ENCODE measurements at places on chromosomes 6 and 20.

DNA sequence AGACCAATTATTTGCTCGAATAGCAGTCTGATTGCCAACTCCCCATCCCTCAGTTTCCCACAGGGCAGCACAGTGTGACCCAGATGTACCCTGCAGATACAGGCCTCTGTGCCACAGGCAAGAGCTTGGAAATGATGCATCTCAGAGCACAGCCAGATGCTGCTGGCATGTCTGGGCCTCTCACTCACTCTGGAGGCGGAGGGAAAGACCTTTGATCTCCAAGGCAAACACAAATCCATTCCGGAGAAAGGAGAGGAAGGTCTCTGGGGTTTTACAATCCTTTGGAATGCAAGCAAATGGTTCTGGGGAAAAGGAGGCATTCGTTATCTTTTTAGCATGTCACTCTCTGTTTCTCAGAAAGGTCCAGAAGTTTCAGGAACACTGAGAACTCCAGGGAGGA lies 74.2 kb downstream of the RIOK1 start:
- DNase-seq, result no peak

DNA sequence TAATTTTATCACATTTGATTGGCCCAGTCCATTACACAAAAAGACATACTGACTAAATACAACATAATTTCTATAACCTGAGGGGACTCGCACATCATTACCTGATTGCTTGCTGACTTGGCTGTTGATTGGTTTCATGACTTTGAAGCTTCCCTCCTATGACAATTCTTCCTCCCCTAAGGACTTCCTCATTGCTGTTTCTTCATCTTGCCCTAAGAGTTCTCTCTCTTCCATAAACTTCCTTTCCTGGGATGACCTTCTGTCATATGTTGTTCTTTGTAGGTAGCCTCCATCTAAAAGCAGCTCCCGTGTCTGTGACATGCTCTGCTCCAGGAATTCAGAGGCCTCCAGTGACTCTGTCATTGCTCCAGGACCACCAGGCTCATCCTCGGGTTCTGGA lies 22.6 kb downstream of the RSPH3 start:
- DNase-seq, result no peak

DNA sequence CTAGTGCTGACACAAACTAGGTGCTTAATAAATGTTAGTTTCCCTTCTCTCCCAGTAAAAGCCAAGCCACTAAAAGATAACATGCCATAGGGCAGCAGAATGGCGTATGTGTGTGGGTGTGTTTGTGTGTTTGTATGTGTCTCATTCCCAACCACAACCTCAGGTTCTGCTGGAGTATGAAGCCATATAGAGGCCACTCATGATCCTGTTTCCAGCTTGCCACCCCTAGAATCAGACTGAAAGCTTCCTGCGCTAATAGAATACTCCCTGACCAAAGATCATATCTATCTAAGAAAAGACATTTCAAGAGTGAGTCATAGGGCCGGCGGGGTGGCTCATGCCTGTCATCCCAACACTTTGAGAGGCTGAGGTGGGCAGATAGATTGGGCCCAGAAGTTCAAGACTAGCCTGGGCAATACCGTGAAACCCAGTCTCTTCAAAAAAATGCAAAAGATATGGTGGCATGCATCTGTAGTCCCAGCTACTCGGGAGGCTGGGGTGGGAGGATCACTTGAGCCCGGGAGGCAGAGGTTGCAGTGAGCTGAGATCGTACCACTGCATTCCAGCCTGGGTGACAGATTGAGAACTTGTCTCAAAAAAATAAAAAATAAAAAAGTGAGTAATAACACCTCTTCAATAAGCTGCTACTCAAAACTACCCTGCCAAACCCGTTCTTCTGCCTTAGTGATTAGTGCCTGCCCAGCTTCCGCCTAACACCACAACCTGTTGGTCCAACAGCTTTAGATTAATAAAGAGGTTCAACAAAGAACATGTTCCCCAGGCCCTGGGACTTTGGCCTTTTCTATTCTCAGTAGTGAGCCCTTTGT lies 11.8 kb upstream of the SNRPC start:
- DNase-seq, result peak; percentile 11

DNA sequence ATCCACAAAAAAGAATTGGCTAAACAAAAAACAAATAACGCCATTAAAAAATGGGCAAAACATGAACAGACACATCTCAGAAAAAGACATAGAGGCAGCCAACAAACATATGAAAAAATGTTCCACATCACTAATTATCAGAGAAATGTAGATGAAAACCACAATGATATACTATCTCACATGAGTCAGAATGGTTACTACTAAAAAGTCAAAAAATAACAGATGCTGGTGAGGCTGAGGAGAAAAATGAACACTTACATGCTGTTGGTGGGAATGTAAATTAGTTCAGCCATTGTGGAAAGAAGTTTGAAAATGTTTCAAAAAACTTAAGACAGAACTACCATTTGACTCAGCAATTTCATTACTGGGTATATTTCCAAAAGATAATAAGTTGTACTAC lies 430.1 kb upstream of the JAG1 start:
- DNase-seq, result no peak

DNA sequence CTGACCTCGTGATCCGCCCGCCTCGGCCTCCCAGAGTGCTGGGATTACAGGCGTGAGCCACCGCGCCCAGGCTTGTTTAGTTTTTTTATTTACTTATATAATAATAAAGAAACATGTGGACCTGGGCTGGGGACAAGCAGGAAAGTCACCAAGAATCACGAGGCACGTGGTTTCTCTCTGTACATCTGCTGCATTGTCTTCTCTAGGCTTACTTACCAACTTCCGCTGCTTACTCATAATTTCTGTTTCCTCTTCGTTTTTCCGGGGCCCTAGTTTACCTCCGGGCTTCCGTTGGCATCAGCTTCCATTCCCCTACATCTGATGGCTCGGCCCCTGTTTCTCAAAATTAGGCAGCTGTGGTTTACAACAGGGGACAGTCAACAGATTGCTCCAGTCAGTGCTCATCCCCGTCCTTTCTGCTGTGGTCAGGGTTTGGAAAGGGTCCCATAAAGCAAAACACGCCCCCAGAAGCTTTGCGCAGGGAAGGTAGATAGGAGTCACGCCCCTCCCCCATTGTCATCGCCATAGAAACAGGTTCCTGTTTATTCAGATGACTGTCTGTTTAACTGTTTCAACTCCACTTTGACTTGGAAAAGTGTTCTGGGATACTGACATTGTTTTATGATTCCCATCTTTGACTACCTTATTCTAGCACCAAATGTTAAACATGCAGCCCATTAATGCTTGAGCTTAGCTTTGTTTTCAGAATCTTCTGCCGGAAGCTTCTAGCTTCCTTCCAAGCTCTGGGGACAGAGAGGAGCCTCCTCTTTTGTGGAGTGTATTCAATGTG lies 31.9 kb upstream of the TXLNB start:
- DNase-seq, result peak; percentile 74

Data from activated naive CD8-positive, alpha-beta T cell treated with anti-CD3 and anti-CD28 coated beads, Interleukin-2, amount 50 U/mL, for 24 hours (primary cell).